LoVo (cell line): ENCODE measurements at places on chromosomes 13 and 19.

GRCh38 chr13:26036383-26036782 lies 15.4 kb downstream of the SHISA2 start:
- no peak for DNase-seq

DNA sequence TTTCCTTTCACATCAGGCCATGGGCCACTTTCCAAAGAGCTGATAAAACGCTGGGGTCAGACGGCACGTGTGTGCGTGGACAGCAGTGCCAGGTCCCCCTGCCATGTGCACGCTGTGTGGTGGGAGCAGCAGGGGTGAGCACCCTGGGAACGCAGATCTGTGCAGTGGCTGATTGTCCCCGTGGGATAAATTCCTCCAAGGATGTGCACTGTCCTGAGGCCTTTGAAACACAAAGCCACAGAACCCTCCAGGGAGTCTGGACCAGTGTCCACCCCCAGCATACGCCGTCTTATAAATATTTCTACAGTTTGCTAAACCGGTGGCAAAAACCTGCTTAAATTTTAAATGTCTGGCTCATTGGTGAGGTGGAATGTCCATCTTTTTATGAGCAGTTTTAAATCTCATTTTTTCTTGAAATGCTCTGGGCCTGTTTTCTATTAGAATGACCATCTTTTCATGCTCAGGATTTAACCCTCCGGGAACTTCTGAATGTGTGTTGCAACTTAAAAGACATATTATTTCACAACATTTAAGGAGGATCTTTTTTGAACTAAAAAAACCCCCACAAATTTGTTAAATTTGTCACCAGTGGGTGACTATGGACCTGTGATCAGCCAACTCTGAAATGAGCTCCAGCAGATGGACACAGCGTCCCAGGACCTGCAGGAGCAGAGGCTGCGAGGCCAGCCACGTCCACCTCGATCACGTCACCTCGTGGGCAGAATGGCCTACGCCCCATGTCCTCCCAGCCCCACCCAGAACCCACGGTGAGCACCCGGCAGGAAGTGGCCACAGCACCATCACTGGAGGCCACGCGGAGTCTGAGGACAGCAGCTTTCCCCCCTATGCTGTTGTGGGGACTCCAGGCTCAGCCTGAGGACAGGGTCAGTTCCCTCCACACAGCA lies 68.6 kb downstream of the RASA3 start:
- DNase-seq: peak; percentile 48

DNA sequence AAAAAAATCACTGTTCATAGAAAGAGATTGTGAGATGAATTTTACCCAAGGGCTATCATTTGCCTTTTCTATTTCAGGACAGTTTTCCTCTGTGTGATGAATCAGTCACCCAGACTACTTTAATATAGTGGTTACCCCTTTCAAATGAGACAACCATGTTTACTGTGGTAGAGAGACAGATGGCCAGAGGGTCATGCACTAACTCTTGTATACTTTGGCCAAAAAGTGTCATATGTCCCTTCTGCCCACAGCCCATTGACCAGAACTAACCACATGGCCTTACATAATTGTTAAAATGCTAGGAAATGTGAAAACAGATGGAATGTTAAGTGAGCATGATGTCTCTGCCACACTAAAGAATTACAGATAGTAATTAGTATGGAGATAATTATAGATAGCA lies 498.7 kb downstream of the DACH1 start:
- no peak for DNase-seq

- DNase-seq: no peak
Measured at GRCh38 chr19:55820037-55820436, 11.8 kb downstream of the NLRP11 start.

DNA sequence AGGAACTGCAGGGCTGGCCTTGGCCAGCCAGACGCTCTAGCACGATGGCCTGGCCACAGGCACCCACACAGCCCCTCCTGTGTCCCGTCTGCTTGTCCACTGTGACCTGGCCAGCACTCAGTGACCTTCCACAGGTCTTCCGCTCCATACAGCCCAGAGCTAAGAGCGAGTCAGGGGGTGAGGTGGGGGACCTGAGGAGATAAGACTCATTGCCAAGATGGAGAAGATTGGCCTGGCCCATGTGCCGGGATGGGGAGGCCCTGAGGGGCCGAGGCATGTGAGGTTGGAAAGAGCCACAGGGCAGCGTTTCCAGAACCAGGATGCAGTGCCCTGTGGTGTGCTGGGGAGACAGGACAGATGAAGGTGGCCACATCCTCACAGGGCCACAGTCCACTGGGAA lies 10.2 kb upstream of the SLC7A9 start:
- no peak for DNase-seq

DNA sequence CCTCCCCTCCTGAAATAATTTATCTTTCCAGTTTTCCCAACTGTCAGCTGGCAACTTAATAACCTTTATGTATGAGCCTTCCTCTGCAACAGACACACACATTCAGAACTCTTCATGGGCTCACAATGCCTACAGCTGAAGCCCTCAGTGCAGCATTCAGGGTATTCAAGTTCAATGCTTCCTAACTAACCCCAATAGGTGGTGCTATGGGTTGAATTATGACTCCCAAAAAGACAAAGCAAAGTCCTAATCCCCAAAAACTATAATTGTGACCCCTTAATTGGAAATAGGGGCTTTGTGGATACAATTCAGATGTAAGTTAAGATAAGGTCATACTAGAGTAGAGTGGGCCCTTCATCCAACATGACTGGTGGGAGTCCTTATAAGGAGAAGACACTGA lies 202.2 kb downstream of the SUCLA2 start:
- no peak for DNase-seq

GRCh38 chr13:19158006-19158405 lies 23.6 kb downstream of the TUBA3C start:
- no peak for DNase-seq

- DNase-seq: peak; percentile 51
Measured at GRCh38 chr19:14089662-14090508, 666 bp downstream of the SAMD1 start.

DNA sequence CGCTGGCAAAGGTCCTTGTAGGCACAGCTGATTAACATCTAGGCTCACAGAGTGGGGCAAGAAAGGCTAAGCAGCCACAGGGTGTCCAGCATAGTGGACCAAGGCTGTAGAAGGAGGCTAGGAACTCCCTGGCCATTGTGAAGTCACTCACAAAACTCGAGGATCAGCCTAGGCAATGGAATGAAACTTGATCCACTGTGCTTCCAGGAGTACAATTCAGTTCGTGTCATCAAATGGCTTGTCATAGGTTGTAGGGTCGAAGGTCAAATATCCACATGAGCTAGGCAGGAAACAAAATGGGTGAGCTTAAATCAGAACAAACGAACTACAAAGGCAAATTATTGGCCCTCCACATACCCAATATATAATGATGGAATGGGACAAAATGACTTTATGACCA lies 4.4 kb upstream of the FAM187B start:
- no peak for DNase-seq

- no peak for DNase-seq
Measured at GRCh38 chr13:101576977-101577376, 124.5 kb downstream of the ITGBL1 start.

DNA sequence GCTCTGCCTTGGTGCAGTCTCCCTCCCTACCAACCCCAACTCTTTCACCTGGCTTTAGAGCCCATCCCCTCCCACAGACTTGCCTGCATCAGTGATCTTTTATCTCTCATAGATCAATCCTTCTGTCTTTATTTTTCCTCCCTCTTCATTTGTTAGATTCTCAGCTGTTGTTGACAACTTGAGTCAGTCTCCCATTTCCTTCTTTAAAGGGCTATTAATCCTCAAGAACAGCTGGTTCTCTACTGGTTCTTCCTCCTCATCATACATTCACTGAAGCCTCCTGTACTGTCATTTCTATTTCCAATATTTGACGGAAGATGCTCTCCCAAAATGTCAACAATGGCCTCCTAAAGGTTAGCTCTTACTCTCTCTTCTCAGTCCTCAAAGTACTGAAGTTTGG lies 408.2 kb downstream of the TBC1D4 start:
- no peak for DNase-seq

DNA sequence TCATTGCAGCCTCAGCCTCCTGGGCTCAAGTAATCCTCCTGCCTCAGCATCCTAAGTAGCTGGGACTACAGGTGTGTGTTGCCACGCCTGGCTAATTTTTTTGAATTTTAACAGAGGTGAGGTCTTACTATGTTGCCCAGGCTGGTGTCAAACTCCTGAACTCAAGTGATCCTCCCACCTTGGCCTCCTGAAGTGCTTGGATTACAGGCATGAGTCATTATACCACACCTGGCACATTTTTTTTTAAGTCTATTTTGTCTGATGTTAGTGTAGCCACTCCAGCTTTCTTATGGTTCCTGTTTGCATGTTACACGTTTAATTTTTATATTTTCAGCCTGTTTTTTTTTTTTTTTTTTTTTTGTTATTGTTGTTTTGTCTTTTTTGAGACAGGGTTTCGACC lies 24.8 kb downstream of the KDM4B start:
- DNase-seq: no peak

DNA sequence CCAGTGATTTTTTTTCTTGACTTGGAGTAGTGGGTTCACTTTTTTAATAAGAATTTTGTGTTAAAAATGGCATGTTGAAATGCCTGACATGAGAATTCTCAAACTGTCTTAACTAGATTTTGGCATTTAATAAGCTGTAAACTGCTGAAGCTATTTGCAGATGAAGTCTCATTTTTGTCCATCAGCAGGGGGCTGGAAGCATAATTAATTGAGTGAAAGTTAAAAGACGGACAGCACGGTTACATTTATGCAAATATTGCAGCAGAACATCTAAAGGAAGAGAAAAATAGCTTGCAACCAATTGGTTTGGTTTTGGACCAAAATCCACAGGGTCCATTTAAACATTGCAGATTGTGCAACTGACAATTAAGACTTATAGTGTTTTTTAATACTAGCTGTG lies 837.3 kb upstream of the KLHL1 start:
- DNase-seq: no peak

DNA sequence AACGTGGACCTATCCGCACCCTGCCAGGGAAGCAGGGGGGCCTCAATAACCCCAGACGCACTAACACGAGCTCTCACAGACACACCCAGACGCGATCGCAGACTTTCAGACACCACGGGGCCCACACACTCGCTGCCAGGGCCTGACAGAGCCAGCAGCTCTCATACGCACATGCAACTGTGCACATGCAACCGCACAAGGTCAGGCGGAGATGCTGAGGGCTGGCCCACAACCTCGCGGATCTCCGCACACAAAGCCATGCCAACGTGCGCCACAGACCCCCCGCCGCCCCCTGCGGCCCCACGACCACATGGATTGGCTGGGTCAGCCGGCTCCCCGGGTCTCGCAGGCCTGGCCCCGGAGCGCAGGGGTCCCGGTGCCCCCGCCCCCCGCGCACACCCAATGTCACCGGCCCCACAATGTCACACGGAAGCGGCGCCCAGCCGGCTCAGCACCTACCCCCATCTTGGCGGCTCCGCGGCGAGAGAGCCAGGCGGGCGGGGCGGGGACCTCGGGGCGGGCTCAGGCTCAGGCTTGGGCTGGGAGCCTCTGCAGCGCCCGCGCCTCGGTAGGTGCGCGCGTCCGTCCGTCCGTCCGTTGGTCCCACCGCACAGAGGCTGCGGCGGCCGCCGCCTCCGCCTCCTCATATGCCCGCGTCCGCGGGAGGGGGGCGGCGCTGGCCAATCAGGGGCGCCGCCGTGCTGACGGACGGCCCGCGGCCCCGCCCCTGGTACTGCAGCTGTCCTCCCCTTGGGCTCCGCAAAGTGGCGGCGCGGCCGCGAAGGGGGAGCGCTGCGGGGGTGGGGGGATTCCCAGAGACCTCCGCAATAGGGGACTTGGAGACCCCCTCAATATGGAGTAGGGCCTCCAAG lies at the start of gene ATP1A3:
ATP1A3 (minus strand) TSS at position 619 of the 872 bp plus-strand sequence; CDS start at position 465, 154 bp downstream.
- DNase-seq: peak; percentile 72

DNA sequence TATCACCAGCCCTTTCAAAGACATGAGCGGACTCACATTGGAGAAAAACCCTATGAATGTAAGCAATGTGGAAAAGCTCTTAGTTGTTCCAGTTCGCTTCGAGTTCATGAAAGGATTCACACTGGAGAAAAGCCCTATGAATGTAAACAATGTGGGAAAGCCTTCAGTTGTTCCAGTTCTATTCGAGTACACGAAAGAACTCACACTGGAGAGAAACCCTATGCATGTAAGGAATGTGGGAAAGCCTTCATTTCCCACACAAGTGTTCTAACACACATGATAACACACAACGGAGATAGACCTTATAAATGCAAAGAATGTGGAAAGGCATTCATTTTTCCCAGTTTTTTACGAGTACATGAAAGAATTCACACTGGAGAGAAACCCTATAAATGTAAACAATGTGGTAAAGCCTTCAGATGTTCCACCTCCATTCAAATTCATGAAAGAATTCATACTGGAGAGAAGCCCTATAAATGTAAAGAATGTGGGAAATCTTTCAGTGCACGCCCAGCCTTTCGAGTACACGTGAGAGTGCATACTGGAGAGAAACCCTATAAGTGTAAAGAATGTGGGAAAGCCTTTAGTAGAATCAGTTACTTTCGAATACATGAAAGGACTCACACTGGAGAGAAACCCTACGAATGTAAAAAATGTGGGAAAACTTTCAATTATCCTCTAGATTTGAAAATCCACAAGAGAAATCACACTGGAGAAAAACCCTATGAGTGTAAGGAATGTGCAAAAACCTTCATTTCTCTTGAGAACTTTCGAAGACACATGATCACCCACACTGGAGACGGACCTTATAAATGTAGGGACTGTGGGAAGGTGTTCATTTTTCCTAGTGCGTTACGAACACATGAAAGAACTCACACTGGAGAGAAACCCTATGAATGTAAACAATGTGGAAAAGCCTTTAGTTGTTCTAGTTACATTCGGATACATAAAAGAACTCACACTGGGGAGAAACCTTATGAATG lies 17.6 kb downstream of the ZNF791 start:
- no peak for DNase-seq

- DNase-seq: no peak
Measured at GRCh38 chr13:31869582-31869981, 130.3 kb downstream of the RXFP2 start.

DNA sequence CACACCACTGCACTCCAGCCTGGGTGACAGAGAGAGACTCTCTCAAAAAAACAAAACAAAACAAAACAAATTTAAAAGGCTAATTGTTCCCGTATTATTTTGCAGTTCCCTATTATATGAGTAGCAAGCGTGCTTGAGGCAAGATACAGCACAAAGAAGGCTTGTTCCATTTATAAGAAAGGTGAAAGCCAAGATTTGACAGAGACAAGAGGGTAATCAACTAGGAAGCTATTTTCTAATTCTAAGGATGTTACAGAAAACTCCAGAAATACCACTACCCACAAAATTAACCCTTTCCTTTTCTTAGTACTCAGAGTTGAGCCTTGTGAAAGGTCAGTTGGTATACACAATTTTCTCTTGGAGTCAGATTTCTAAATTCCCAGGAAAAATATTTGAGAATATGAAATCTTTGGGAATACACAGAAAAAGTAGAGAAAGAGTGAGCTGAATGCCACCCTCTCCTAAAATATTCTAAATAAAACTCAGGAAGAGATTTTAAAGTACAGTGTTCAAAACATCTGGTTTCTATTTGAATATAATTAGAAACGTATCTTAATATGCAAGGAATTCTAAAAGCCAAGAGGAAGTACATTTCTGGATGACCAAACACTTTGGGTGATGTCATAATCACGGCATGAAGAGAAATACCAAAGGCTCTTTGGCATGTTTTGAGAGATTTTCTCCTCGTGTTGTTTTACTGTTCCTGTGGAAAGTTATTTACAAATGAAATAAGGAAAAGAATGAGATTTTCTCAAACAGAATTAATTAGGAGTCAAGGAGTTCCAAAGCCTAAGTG lies 63.0 kb upstream of the FLT1 start:
- DNase-seq: no peak

GRCh38 chr13:101739382-101740178 lies 287.1 kb downstream of the ITGBL1 start:
- DNase-seq: no peak

- no peak for DNase-seq
Measured at GRCh38 chr13:77878190-77878589, 40.4 kb downstream of the EDNRB start.

- DNase-seq: peak; percentile 2
Measured at GRCh38 chr19:31326329-31327028, 22.8 kb downstream of the TSHZ3 start.
